ENCODE measurements at places on chromosomes 2 and 18. TPM values are rescaled to one million over a fixed set of nuclear protein-coding genes. Genes with fewer than 3 reads are reported as not detected.

TMEM37 gene
- total RNA-seq, result 0.52 TPM

ADAM23 gene
- 4.0 TPM for total RNA-seq

IL37 gene
- total RNA-seq, result 0.09 TPM

DOK1 gene
- 14.3 TPM for total RNA-seq

GRCh38 chr2:187774551-187775071, 220.4 kb upstream of the TFPI start:
- no peak for DNase-seq

- DNase-seq, result no peak
These were observed 148.1 kb downstream of the ACKR3 start for GRCh38 chr2:236717729-236718128.

DNA sequence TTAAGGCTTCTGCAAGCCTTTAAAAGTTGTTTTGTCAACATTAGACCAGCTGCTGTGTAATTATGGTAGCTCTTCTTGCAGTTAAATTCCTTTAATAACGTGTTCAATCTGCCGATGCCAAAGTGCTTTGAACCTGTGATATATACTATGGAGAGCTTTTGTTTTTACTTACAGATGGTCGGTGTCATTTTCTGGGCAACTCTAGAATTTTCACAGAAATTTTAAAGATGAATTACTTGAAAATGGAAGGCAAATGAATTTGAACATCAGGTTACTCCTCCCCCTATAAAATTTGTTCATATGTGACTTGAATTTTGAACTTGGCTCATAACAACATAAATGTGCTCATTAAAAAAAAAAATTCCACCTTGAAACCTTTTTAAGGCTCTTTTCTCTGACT, 23.0 kb downstream of the LYPD6 start:
- DNase-seq, result no peak

DNA sequence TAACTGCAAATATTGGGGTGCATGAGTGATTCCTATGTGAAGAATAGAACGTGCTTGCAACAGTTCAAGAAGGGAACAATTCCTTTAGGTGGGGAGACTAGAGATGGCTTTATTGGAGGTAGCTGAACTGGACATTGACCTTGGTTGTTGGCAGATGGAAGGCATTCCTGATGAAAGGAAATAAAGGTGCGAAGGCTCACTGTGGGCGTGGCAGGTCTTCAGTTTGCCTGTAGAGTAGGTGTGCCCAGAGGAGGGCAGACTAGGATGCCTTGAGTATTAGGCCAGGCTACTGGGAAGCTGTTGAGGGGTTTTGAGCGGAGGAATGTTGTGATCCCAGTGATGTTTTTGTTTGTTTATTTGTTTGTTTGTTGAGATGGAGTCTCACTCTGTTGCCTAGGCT, 2.8 kb downstream of the SPR start:
- no peak for DNase-seq

- no peak for DNase-seq
These were observed 110.4 kb downstream of the ALK start for GRCh38 chr2:29810956-29811355.

DNA sequence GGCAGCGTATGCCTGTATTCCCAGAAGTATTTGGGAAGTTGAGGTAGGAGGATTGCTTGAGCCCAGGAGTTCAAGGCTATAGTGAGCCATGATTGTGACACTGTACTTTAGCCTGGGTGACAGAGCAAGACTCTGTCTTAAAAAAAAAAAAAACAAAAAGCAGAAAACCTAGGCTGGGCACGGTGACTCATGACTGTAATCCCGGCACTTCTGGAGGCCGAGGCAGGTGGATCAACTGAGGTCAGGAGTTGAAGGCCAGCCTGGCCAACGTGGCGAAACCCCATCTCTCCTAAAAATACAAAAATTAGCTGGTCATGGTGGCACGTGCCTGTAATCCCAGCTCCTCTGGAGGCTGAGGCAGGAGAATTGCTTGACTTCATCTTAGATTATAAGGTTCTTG, 46.4 kb downstream of the MTA3 start:
- DNase-seq, result no peak

DNA sequence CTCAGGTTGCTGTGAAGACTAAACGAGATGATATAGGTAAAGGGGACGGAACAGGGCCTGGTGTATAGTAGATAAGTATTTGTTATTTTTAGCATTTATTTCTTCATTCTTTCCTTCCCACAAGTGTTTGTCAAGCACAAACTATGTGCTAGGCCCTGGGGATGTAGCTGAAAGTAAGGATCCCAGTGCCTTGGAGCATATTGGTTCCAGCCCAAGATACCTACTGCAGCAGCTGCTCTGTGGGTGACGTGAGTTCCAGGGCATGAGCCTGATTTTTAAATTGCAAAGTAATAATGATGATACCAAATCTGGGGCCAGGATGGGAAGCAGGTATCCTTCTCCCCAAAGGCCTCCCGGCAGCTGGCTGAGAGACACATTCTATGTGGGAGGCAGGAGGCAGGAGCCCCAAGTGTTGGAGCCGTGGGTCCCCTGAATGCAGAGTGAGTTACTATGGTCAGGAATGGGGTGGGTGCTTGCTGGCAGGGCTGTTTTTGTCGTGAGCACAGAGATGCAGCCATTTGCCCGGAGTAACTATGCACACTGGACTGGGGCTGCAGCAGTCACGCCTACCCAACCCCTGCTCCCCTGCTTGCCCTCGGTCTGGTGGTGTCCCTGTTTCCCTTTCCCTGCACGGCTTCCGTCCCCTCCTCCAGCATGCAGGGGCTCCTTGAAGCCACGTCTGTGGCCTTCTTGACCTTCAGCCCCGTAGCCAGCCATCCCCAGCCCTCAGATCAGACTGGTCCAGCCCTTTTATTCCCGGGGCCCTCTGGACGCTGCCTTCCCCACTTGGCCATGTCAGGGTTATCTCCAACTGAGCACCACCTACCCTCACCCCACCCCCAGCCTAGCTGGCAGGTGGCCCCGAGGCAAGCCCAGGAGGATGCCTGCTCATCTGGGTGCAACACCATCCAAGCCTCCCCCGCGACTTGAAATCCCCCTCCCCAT, 52.4 kb downstream of the INHBB start:
- no peak for DNase-seq

- DNase-seq, result no peak
These were observed 12.2 kb downstream of the DGUOK start for GRCh38 chr2:73938718-73939352.

DNA sequence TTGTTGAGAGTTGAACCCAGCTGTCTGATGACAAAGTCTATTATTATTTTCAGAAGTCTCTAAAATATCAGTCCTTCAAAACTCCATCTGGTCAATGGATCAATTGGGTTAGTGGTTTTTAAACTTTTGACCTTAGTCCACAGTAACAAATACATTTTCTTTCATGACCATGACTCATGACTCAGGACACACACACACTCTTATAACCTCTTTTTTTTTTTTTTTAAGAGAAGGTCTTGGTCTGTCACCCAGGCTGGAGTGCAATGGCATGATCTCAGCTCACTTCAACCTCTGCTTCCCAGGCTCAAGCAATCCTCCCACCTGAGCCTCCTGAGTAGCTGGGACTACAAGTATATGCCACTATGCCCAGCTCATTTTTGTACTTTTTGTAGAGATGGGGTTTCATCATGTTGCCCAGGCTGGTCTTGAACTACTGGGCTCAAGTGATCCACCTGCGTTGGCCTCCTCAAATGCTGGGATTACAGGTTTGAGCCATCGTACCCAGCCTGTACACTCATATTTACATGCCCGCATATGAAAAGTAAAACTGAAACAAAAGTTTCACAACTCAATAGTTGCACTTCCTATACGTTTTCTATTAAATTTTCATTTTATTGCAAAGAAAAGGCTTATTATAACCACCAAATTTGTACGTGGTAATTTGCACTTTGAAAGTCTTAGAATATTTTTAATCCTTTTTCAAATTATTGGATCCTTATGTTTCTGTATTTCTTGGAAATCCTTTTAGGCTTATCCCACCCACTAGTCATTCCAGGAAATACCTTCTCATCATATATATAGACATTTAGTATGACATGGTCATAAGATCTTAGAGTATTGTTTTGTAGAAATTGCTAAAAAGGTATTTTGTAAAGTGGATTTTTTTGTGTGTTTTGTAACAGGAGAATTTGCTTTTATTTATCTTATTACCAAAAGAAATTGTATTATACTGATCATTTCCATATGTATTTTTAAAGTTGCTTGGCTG, 199.0 kb downstream of the LPIN1 start:
- DNase-seq, result no peak

DNA sequence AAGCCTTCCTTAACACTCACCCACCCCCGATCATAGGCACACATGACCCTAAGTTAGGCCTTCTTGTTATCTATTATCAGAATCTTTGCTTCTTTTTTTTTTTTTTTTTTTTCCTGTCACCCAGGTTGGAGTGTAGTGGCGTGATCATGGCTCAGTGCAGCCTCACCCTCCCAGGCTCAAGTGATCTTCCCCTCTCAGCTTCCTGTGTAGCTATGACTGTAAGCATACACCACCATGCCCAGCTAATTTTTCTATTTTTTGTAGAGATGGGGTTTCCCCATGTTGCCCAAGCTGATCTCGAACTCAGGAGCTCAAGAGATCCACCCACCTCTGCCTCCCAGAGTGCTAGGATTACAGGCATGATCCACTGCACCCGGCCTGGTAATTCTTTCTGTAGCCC, 328.7 kb downstream of the NR4A2 start:
- DNase-seq, result no peak
